ENCODE measurements at places on chromosomes 13 and 19.

DNA sequence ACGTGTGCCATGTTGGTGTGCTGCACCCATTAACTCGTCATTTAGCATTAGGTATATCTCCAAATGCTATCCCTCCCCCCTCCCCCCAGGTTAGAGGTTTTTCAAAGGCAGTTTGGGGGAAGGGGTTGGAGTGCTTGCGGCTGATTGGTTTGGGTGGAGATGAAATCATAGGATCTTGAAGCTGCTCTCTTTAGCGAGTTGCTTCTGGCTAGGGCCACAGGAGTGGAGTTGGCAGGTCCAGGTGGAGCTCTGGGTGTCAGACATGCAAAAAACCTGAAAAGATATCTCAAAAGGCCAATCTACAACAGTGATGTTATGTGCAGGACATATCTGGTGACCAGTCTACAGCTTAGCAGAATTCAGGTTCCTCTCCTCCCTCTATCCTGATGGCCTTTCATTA is 32.6 kb upstream of the CXCL17 start:
- DNase-seq = no peak

DNA sequence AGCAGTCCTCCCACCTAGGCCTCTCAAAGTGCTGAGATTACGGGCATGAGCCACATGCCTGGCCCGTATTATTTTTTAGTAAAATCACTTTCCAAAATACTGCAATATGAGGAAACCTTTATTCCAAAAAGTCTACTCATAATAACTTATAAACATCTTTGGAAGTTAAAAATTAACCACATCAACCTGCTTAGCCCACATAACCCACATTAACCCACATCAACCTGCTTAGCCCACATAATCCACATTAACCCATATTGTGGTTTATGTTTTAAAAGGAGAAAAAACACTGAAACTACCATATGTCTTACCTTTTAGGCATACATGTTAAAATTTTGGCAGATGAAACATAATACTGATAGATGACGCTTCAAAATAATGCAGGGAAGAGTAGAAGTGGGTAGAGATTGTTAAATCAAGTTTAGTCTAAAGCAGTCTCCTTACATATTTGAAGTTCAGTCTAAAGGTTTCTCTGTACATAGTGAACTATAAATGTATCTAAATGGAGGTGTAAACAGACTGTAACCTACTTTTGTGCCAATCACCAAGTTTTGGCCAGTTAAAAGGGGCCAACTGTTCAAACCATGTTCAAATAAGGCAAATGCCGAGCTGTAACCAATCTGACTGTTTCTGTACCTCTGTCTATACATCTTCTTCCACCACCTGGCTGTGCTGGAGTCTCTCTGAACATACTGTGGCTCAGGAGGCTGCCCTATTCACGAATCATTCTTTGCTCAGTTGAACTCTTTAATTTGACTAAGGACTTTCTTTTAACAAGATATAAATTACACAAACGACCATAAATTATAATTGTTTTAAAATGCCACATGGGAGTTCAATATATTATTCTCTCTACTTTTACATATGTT is 14.5 kb downstream of the KPNA3 start:
- DNase-seq = no peak

GRCh38 chr13:52776726-52777125 is 37.1 kb upstream of the CNMD start:
- no peak for DNase-seq

DNA sequence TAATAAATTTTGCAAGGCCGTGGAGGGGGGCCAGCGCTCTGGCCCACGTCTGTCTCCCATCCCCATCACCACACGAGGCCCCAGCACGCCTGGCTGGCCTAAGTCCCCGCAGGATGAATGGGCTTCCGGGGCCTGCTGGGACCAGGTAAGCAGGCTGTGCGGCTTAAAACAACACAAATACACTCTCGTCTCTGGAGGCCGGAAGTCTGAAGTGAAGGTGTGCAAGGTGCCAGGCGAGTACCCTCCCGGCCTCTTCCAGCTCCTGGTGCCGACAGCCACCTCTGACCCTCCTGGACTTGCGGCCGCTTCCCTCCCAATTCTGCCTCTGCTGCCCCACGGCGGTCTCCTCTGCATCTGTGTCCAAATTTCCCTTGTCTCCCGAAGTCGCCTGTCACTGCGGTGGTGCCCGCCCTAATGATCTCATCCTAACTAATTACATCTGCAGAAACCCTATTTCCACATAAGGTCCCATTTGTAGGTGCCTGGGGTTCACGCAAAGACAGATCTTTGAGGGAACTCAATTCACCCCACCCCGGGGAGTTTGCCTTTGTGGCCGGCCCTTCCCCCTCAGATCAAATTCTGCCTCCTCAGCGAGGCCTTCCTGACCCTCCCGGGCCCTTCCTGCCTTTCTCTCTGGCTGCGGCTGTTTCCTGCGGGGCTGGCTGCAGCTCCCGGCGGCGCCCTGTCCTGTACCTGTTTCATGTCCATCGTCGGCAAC is 8.1 kb upstream of the PTBP1 start:
- no peak for DNase-seq

DNA sequence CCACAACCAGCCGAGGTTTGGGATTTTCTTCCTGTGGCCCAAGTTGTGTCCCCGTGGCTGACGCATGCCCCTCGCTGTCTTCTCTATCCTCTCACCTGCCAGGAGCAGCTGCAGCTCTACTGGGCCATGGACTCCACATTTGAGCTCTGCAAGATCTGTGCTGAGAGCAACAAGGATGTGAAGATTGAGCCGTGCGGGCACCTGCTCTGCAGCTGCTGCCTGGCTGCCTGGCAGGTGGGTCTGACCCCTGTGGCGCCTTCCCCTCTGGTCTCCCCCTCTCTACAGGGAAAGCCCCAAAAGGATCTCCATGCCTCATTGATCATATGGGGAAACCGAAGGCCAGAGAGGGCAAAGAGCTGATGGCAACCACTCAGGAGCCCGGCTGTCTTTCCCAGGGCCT is 14.6 kb downstream of the CBLC start:
- peak; percentile 16 for DNase-seq

- no peak for DNase-seq
Measured at GRCh38 chr19:35845215-35846037, 6.9 kb downstream of the NPHS1 start.

GRCh38 chr13:84672616-84673015 is 790.3 kb upstream of the SLITRK1 start:
- DNase-seq = no peak

- DNase-seq = no peak
Measured at GRCh38 chr13:21522130-21522529, 63.0 kb upstream of the ZDHHC20 start.

DNA sequence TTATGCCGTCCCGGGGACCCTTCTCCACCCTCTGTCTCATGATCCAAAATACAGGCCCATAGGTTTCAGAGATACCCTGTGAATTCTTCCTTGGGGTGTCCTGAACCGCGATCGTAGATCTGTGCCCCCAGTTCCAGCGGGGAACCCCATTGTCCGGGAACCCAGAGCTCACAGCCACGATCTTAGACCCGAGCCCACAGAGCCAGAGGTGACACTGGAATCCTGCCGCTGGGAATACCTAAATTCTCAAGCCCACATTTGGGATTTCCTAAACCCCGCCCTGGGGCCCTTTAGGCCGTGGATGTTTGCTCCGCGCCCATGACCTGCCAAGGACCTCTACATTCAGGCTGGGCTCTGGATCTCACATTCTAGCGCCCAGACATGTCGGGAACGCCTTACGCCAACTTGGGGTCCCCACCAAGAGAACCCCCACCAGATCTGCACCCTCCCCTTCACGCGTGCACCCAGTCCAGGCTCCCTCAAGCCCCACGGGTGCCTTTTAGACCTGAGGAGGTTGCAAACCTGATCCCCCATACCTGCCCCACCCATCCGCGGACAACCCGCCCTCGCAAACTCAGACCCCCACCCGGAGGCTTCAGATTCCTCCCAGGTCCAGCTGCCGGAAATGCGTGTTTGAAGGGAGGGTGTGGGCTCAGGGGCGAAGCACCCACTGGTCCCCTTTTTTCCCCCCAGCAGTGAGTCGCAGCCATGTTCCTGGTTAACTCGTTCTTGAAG is 605 bp downstream of the CAPNS1 start:
- peak; percentile 90 for DNase-seq

GRCh38 chr19:6674868-6675305 is 4.9 kb upstream of the TNFSF14 start:
- peak; percentile 90 for DNase-seq

- no peak for DNase-seq
Measured at GRCh38 chr13:30088312-30088855, 219.0 kb downstream of the KATNAL1 start.

- no peak for DNase-seq
Measured at GRCh38 chr13:24071423-24072075, 89.0 kb upstream of the SPATA13 start.

GRCh38 chr19:45967246-45967645 is 6.4 kb downstream of the NOVA2 start:
- DNase-seq = no peak

- DNase-seq = no peak
Measured at GRCh38 chr13:45490068-45490467, 25.3 kb downstream of the COG3 start.

GRCh38 chr13:77702366-77702765 is 4.9 kb downstream of the SLAIN1 start:
- no peak for DNase-seq

GRCh38 chr13:98307463-98308085 is 130.5 kb upstream of the RNF113B start:
- no peak for DNase-seq

- DNase-seq = peak; percentile 36
Measured at GRCh38 chr19:35937345-35938281, 1.4 kb downstream of the LRFN3 start.

GRCh38 chr13:45162194-45162593 is 38.7 kb downstream of the KCTD4 start:
- no peak for DNase-seq

DNA sequence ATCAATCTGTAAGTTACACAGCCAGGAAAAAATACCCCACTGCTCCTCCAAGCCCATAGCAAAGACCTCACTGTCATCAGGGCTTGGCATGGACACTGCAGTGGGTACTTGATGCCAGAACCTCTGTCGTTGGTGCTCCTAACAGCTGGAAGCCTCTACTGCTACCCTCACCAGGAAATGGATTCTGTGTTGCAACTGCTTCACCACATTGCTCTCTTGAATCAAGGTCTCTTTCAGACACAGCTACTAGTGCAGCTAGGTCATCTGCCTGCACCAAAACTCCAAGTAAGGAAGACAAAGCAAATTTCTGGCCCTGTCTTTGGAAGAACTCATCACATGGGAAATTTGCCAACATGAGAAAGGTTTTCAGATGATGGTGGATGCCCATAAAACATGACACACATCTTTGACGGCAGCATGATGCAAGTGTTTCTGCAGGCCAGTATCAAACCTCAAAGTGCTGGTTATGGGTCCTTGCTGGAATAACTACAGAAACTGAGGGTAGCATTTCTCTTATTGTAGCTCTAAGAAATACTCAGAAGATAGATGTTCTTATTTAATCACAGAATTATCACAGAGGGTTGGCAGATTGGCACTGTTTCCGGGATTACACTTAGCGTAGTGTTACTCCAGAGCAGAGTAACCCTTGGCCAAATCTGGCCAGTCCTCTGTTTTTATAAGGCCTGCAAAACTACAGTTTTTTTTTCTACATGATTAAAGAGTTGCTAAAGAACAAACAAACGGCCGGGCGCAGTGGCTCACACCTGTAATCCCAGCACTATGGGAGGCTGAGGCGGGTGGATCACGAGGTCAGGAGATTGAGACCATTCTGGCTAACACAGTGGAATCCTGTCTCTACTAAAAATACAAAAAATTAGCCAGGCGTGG is 12.9 kb upstream of the PCCA start:
- no peak for DNase-seq

- DNase-seq = peak; percentile 67
Measured at GRCh38 chr13:29923554-29924481, 73.4 kb upstream of the UBL3 start.

DNA sequence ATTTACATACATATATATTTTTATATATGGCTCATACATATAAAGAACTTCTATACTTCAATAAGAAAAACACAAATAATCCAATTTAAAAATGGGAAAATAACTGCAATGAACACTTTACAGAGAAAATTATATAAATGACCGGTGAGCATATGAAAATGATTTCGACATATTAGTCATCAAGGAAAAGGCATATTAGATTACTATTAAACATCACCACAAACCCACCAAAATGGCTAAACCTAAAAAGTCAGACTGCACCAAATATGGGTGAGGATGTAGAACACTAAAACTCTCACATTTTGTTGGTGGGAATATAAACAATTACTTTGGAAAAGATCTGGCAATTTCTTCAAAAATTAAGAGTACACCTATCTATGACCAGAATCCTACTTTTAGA is 316.2 kb downstream of the ENOX1 start:
- DNase-seq = no peak

- no peak for DNase-seq
Measured at GRCh38 chr13:50209631-50210030, 194.4 kb downstream of the KCNRG start.

DNA sequence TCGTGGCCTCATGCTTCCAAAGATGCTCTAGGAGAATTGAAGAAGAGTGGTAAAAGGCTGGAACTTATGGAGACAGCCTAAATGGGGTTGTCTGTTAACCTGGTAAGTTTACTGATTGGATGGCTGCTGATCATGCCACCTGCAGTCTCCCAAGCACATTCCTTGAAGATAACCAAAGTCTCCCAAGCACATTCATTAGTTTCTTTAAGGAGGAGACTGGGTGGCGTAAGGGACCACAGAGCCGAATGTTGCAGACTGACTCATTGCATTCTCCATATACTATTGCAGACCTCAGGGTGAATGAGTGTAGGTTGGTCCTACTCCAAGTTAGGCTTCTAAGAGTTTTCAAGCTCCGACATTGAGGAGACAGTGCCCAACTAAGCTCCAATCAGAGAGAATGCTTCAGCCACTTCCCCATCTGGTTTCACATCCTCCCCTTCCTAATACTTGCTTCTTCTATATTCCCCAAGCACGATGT is at the start of gene IGFL3:
IGFL3 (minus strand) TSS at position 51 of the 478 bp plus-strand sequence; CDS start at position 12, 39 bp downstream.
- no peak for DNase-seq

- DNase-seq = no peak
Measured at GRCh38 chr19:21109116-21109515, 27.1 kb downstream of the ZNF714 start.

- peak; percentile 88 for DNase-seq
Measured at GRCh38 chr13:99980201-99980823, 1.3 kb upstream of the ZIC2 start.

DNA sequence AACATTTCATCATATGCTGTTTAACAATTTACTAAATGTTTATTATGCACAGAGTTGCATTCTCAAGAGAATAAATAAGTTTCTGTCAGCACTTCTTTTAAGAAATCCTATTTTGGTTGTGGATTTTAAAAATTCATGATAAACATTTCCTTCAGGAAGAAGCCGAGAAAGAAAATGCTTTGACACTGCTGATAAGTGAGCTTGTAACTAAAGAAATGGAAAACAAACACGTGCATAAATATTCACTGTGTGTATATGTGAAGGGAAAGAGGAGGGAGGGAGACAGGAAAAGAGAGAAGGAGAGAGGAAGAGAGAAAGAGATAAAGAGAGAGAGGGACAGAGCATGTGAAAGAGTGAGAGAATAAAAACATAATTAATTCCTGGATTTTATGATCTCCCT is 1165.0 kb downstream of the DIAPH3 start:
- no peak for DNase-seq

DNA sequence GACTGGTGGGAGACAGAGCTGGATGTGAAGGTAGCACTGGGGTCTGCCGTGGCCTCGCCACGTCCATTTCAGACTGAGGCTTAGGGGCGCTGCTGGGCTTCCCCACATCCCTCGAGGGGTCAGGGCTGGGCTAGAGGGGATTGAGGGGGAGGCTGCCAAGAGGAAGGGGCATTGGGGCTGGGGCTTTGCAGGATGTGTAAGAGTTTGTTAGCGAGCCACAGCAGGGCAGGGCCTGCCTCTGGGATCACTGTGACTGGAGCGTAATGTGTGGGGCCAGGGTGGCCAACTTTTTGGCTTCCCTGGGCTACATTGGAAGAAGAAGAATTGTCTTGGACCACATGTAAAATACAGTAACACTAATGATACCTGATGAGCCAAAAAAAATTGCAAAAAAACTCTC is 14.1 kb downstream of the ARID3A start:
- DNase-seq = no peak

Measured in GM13977 (cell line).